ENCODE measurements at places on chromosomes 12 and 14.

- DNase-seq = no peak
These were observed 431 bp upstream of the RHOJ start for GRCh38 chr14:63203618-63204406.

- no peak for DNase-seq
These were observed 3.6 kb downstream of the UBC start for GRCh38 chr12:124910561-124911478.

DNA sequence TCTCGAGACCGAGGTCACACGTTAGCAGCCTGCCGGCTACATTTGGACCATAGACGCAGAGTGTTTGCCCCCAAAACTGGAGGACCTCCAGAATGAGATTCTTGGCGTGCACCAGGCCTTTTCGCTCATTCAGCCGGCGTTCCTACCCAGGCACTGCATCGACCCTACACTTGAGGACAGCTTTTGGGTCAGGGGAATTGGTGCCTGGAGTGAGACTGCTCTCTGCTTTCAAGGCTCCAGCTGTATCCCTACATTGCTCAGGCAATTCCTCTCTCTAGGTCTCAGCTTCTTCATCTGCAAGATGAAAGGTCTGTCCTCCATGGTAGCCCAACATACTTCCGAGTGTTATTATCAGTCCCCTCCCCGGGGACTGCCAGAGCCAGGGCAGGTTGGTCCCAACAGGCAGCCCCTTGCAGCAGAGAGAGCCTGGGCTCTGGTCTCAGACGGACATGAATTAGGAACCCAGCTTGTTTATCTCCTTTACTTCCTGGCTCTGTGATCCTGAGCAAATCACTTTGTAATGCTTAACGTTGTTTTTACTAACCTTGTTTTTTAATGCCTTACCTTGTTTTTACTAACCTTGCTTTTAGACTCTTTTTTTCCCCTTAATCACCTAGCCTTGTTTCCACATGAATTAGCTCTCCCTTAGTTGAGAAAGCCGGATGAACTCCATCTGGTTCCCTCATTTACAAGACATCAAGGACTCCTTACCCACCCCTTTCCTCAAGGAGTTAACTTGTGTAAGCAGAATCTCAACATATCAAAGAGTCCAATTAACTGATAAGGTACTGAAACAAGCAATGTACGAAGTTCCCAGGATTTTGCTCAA is 892 bp downstream of the TCHP start:
- peak; percentile 35 for DNase-seq

DNA sequence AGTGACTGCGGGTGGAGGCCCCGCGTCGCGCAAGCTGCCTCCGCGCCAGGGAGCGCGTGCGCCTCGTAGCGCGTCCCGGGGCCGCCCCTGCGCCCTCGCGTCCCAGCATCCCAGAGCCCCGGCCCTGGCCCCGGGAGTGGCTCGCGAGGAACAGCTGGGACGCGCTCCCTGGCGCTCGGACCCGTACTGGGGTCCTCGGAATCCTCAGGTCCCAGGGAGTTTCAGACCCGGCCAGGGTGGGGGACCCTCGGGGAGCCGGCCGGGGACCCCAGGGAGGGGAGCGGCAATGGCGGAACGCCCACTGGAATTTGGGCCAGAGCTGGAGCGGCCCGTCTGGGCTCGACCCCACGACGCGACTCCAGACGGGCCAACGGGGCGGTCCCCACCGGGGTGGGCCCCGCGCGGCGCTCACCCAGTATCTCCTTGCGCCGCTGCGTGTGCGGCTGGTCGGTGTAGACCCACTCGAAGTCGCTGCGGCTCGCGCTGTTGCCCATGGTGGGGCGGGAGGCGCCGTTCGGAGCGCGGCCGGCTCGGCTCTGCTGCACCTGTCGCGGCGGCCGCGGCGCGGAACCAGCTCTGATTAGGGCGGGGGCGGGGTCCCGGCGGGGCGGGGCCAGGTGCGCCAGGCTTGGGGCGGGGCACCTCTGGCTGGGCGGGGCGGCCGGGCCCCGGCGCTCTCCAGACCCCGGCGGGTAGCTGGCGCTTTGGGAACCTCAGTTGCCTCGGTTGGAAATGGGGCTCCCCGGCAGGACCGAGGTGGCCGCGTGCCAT is at the start of gene DEGS2:
TSS of gene DEGS2 (minus strand) at position 552 of the 771 bp plus-strand sequence. CDS start at position 494, 58 bp downstream.
- DNase-seq = no peak

DNA sequence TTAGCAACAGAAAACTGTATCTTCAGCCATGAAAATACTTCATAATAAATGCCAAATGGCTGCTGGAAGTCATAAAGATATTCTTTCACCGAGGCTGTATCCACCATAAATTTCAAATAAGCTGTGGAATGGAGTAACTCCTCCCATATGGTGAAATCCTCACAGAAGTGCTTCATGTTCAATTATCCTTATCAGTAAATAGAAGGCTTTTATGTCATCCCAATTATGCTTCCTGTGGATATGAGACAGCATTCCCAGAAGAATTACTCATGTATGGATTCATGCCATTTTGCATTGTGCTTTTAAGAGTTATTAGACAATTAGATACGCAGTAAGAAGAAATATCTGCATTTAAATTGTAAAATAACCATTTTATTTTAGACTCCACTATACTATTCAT is 99.0 kb downstream of the RTN1 start:
- DNase-seq = no peak

DNA sequence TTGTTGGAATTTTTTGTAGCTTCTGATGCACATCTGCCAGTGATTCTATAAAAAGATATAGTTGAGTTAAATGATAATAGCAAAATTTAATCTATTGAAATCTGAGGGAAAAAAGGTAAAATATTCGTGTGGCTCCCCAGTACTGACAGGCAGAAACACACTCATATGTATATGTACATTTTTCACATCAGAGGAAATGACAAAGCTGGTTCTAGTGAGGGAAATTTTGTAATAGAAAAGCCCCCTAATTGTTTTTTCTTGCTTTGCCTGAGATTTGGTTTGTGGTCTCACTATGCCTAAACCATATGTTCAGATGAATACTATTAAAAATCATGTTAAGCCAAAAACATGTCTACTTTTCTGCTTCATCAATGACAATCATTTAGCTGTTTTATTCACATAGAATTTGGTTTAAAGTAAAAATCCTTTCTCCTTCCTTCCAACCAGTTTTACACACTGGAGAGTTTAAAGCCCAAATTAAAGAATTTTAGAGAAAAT is 203.5 kb downstream of the ANO6 start:
- DNase-seq = no peak

DNA sequence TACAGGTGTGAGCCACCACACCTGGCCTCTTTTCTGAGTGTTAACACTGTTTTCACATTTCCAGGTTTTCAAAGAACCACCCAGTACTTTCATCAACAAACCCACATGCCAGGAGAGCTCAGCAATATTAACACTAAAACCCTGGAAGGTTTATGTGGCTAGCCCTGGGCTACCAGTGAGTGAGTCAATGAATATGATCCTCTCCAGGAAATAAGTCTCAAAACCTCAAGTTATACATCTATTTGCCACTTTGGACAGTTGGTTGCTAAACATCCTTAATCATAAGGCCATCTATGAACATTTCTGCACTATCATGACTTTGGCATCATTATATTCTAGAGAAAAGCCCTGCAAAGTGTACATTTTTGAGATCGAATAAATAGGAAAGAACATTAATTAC is 6.3 kb upstream of the CDKL1 start:
- no peak for DNase-seq

DNA sequence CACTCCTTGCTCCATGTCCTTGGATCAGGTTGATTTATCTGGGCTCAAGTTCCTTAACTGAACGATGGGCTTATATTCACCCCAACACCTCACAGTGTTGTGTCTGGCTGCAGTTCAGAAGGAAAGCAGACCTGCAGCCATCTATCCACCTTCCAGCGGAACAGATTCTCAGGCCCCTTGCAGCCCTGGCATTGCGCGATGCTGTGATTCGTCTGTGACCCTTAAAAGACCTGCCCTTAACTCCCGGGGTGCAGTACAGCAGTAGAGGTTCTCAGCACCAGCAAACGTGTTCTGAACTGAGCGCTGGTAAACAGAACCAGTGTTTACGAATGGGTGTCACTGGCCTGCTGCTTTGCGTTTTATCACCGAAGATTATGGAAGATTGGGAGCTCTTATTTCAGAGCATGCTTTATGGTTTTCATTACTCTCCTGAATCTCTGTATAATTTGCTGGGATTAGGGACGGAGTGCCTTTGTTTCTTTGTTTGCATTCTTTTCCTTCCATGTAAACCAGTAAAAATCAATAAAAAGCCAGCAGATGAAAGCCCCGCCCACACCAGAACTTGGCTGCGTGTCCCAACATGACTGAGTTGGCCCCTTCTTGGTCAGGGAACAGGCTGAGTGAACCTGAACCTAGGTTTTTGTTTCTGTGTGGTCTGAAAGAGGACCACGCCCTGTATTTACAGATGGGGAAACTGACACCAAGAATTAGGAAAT is 286.7 kb upstream of the CRY1 start:
- no peak for DNase-seq

DNA sequence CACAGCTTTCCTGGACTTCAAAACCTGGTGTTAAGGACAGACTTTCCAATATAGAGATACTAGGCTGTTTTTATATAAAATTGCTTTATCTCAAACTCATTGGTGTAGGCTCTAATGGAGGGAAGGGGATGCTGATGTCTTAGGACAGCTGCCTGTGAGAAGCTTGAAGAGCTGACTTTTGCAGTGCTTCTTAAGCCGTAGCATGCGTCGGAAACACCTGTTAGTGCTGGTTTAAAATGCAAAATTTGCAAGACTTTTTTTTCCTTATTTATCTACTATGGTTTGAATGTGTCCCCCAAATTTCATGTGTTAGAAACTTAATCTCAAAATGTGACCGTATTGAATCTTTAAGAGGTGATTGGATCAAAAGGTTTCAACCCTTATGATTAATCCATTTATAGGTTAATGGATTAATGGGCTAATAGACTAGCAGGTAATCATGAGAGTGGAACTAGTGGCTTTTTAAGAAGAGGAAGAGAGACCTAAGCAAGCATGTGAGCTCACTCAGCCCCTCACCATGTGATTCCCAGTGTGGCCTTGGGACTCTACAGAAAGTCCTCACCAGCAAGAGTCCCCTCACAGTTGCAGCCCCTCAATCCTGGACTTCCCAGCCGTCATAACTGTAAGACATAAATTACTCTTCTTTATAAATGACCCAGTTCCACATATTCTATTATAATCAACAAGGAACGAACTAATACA is 60.9 kb upstream of the FUT8 start:
- DNase-seq = no peak

GRCh38 chr14:70289138-70289537 is 70.3 kb downstream of the COX16 start:
- no peak for DNase-seq

DNA sequence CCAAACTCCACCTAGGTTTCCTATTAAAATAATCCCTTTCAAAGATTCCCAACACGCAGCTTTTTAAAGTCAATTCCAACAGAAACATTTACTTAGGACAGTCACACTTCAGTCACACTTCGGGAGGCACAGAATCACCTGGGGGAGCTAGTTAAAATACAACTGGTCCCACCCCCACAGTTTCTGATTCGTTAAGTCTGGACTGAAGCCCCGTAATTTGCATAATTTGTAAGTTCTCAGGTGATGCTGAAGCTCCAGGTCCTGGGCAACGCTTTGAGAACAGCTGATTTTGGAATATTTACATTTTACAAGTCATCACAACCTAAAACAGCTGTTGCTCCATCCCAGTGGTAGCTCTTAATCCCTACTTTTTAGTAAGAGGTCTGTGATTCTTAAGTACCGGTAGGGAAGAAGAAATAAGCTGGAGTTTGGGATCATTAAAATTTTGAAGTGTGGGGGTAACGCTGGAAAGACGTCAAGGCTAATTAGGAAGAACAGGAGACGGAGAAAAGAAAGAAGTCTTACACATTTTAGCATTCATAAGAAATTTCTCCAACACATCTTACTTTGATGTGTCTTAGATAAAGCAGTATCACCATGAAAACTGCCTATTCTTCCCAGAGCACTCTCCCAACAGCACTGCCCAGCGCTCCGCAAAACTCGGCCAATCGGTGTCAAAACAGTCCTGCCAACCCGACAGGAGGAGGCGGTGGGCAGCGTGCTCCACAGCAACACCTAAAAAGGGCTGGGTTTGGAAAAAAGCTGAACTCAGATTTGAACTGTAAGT is 1.1 kb downstream of the IPO8 start:
- peak; percentile 19 for DNase-seq

DNA sequence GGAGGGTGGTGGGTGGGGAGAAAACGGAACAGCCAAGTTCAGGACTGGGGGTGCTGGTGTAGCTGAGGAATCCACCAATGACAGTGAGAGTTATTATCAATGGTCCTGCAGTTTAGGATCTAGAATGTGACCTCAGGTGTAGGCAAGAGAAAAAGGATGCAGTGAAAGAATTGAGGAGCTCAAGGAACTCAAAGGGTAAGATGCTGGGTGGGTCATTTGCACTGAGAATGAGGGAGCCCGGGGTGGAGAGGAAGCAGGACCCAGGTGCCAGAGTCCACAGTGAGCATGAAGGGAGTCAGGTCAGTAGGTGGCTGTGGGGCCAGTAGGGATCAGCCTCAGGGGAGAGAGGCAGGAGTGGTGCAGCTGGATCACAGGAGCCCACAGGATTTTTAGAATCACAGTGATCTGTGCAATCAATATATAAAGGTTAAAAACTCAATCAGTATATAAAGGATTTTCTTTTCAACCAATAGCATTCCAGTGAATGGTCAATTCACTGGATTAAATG is 3.2 kb upstream of the KRT7 start:
- DNase-seq = no peak

- DNase-seq = no peak
These were observed 57.4 kb downstream of the DGLUCY start for GRCh38 chr14:91171291-91171690.

DNA sequence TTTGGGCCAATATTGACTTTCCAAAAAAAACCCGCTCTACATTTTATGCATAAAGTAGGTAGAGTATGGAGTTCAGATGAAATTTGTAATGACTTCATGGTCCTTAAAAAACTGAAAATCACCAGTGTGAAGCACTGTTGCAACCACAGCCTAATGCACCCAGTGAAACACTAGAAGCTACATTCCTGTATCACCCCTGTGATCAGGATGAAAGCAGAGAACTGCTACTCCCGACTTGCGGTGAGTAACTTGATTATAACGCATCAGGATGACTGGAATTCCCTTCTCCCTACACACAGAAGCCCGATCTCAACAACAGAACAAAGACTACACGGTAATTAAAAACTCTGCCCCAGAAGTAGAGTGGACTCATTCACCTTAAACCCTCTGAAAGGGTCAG is 33.8 kb downstream of the SPTB start:
- no peak for DNase-seq

DNA sequence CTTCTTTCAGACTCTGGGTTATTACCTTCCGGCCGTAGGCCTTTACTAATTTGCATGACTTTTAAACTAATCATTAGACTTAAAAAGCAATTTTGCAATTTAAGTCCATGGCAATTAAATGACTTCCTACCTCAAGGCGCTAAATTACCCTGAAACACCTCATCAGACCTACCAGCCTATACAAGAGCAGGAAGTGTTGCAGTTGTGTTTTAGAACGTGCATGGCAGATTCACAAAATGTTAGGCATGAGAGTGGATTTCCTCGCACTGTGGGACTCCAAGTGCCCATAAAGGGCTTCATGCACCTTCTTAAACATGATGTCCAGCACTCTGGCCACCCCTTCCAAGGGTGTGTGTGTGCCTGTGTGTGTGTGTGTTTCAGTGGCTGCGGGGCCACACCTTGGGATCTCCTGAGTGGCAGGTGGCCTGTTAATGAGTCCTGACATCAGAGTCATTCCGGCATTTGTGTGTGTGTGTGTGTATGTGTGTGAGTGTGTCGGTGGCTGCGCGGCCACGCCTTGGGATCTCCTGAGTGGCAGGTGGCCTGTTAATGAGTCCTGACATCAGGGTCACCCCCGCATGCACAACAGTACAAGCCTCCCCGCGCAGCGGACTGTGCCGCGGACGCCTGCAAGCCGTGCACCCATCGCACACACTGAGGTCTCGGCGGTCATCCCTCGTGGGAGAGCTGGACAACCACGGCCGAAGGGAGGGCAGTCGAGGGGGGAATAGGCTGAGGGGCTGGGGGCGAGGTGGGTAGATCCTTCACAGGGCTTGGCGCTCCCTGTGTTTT is 900 bp downstream of the C2CD5 start:
- DNase-seq = peak; percentile 51

Measured in K562 (cell line).